ENCODE measurements at places on chromosomes 4 and X.

DNA sequence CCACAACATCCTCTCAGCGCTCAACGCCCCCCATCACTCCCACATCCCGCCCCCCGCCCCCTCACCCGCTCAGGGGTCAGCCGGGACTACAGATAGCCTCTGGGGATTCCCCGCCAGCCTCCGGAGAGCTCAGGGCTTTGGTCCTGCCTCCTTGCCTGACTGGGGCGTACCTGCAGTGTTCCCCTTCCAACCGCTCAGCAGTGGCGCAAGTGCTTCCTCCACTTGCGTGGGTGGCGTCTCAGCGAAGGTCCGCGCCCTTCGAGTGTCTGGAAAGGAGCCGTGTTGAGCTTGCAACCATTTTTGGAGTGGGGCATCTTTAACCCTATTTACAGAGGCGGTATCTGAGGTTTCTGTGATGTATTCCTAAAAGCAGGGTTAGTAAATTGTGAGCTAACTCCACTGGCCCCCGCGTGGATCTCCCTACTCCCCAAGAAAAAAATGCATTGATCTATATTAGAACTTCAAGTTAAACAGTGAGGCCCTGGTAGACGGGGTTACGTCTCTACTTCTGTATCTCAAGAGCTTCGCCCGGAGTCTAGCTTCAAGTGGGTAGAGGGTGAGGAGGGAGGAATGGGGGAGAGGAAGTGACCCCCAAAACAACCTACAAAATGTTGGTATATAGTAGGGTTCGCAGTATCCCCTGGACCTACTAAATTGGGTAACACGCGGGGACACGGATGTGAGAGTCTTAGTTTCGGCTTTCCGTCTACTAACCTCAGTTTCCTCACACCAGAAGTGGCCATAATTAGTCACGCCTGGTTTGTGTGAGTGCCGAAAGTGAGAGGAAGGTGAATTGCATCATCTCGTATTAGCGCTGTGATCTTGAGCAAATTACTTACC lies 16.1 kb downstream of the NKX3-2 start:
- DNase-seq: no peak

- DNase-seq: no peak
Observed at GRCh38 chr4:36568575-36568974, 287.2 kb downstream of the DTHD1 start.

GRCh38 chr4:2159931-2160330 lies 82.0 kb downstream of the HAUS3 start:
- no peak for DNase-seq

DNA sequence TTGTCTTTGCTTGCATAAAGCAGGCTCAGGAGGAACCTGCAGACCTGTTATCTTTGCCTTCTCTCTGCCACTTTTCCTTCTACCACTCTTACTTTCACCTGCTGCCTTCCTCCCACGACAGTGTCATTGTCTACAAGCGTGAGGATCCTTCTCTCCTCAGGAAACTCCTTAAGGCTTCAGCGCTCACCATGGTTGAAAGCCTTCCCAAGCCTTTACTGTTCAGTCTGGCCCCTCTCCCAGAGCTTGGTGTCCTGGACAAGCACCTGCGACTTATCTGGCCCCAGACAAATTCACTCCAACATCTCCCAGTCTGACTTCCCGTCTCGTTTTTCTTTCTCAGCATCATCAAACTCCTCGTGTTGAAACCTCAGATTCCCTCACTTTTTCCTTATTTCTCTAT lies 31.0 kb downstream of the CC2D2A start:
- no peak for DNase-seq

GRCh38 chr4:163865010-163865409 lies 370.5 kb downstream of the TMA16 start:
- DNase-seq: no peak

DNA sequence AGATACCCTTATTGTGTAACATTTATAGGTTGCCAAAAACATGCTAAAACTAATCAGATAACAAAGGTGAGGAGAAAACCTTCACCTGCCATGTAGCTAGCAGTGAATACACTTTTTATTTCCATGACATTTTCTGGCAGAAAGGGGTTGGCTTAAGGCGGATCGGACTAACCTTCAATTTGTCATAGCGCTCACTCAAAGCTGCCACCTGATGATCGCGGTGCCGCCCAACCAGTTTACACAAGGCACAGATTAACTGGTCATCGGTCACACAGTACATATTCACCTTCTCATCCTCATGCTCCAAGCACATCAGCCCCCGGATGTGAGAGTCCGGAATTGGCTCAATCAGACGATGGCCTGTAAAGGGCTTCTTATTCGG lies 53.7 kb downstream of the MID1 start:
- DNase-seq: no peak

Data from occipital lobe (tissue), 3 donors.